ENCODE measurements at places on chromosomes 16 and 17.

- peak; percentile 91 for DNase-seq
These were observed 8.9 kb downstream of the UBTF start for GRCh38 chr17:44210342-44211192.

DNA sequence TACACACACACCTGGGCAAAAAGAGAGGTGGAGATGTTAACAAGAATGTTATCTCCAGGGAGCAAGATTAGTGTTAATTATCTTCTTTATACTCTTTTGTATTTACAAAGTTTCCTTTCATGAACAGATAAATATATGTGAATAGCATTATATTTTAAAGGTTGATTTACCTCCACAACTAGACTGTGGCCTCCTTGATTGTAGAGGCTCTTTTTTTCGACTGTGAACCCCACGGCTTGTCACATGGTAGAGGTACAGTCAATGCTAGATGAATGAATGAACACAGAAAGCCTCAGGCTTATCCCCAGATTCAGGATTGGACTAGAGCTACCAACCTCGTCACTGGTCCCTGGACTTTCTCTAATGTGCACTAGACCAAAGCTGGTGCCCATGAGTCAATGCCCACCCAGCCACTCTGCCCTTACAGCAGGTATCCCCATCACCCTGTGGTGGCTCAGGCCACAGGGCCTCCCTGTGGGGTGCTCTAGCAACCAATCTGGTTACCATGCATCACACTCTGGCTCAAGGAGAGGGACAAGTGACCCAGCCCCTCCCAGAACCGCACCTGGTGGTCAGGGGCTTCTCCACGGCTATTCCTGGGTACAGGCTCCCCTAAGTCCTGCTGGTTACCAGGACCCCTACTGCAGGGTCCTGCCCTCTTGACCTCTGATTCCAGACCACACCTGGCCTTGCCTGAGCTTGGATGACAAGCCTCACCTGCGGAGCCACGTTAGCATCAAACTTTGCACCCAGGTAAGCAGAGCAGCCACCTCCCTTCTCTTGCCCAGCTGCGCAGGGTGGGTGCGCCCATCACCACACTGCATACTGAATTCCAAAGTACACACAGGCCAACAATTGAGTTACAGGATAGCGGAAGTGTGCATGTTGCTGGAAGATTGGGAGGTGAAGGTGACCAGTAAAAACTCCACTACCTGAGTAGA, 101.0 kb downstream of the CDYL2 start:
- DNase-seq, result no peak

DNA sequence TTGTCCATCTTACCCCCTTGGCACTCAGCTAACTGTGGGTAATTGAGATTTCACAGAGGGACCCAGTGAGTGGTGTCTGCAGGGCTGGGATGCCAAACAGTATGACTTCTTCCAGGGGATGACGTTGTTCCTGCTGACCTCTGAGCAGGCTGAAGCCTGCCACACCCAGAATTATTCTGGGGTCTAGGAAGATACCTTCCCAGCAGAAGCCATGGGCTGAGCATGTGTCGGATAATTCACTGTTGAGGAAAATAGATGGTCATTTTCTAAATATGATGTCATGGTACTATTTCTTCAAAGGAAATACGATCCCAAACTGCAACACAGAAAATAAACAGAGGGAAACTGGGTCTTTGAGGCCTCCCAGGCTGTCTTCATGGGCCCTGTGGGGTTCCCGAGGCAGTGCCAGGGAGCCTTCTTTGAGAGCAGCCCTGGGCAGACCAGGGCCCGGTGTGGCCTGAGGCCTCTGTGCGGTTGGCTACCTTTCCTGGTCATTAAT, 17.4 kb downstream of the WNT9B start:
- no peak for DNase-seq

DNA sequence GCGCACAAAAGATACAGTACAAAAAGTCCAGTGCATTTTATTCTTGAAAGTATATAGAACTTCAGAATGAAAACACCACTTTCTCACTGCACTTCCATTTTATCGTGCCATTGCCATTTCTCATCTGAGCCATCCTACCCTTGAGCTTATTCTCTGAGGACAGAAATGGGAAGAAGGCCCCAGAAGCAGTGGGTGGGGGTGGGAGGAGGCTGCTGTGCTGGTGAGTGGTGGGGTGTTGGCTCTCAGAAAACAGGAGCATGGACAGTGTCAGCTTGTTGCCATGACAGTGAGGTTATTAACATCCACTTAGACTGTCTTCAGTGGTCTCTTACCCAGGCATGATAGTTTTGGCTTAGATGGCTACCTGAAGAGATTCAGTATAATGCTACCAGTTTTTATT, 4.5 kb downstream of the ATMIN start:
- DNase-seq, result no peak

DNA sequence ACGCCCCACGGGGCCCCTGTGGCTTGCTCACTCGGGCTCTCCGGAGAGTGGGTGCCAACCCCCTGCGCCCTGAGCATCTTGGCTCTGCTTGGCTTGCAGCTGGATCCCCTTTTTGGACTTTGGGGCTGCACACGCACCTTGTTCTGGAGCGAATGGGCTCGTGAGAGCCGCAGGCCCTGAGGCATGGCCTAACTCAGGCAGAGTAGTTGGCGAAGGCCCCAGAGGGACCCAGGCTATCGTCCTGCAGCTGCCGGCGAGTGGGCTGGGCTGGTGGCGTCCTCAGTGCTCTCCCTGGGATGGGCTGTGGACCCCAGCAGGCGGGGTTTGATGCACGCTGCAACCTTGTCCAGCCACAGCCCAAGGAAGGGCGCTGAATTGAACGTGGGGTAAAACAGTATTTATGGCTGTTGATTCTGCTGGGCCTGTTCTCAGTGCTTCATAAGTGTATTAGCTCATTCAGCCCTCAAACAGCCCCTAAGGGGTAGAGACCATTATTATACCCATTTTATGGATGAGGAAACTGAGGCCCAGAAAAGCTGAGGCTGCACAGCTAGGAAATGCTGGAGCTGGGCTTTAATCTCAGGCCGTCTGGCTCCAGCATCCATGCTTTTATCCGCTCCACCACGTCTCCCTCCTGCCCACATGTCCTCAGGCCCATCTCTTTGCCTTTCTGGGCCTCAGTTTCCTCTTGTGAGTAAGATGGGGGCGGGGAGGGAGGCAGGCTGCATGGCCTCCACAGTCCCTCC, 171.2 kb upstream of the CIBAR2 start:
- DNase-seq, result no peak

- DNase-seq, result no peak
These were observed 255.6 kb upstream of the HSBP1 start for GRCh38 chr16:83552228-83552627.

DNA sequence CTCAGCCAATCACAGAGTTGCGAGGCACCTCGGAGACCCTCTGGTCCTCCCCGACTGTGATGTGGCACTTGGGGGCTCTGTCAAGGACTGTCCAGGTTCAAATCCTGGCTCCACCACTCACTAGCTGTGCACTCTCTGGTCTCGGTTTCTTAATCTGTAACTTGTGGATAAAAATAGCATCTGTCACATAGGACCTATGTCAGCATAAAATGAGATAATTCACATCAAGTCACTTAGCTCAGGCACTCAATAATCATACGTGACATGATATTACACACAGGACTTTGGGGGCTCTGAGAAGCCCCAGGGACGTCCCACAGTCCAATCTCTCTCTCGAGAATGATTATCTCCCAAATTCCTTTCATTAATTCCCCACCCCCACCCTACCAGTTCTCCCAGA, 166.4 kb downstream of the COPRS start:
- DNase-seq, result no peak

DNA sequence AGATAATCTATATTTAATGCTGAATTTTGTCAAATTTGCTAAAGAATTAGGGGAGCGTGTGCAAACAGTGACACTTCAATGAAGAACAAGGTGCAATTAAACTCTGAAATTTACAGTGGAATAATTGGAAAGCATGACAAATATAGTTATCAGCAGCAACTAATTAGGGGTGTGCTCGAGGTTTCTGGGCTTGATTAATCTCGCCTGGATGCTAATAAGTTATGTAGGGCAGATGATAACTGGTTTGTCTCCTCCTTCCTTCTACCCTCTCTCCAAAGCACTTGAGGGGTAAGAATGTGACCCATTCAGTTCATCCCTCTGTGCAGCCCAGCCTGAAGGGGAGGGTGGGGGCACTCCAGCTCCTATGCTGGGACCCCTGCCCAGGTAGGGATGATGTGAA, 21.9 kb downstream of the MRM1 start:
- DNase-seq, result no peak

DNA sequence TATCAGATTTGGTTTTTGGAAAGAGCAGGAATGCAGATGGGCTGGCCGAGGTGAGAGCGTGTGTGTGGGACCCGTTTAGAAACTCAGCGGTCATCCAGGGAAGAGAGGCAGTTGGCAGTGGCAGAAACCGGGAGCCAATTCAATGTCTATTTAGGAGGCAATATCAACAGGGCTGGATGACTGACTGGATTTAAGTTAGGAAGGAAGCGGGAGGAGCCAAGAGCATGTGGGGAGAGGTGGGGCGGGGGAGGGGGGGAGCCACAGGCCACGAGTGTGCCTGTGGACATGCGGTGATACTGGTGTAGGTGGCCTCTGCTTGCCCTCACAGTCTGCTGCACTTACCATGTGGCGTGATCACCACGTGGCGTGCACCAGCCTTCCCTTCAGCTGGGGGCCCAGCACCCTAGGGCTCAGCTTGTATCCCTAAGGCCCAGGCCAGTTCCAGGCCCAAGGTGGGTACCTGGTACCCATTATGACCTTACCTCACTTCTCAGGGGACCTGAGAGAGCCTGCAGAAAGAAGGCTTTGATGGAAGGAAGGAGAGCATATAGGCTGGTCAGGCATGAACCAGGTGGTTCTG, 10.8 kb upstream of the TPPP3 start:
- DNase-seq, result no peak
